AML-193 (cell line): ENCODE measurements at places on chromosomes 16 and 17.

DNA sequence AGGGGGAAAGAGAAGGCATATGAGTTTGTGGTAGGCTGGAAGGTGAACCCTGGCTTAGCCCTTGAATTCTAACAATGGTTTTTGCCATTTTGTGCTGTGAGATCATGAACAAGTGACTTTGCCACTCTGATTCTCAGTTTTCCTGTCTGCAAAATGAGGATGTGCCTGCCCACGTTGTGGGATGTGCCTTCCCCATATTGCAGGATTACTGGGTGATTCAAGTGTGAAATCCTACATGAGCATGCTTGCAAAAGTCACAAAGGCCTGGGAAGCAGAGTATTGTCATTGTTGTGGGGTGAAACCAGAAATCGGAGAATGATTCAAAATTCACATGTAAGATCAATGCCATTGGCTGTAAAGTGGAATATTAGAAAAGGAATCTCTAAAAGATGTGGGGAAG lies 28.6 kb upstream of the TVP23A start:
- DNase-seq, result no peak

GRCh38 chr17:77374170-77374936 lies 233.6 kb downstream of the SEC14L1 start:
- DNase-seq, result peak; percentile 92

DNA sequence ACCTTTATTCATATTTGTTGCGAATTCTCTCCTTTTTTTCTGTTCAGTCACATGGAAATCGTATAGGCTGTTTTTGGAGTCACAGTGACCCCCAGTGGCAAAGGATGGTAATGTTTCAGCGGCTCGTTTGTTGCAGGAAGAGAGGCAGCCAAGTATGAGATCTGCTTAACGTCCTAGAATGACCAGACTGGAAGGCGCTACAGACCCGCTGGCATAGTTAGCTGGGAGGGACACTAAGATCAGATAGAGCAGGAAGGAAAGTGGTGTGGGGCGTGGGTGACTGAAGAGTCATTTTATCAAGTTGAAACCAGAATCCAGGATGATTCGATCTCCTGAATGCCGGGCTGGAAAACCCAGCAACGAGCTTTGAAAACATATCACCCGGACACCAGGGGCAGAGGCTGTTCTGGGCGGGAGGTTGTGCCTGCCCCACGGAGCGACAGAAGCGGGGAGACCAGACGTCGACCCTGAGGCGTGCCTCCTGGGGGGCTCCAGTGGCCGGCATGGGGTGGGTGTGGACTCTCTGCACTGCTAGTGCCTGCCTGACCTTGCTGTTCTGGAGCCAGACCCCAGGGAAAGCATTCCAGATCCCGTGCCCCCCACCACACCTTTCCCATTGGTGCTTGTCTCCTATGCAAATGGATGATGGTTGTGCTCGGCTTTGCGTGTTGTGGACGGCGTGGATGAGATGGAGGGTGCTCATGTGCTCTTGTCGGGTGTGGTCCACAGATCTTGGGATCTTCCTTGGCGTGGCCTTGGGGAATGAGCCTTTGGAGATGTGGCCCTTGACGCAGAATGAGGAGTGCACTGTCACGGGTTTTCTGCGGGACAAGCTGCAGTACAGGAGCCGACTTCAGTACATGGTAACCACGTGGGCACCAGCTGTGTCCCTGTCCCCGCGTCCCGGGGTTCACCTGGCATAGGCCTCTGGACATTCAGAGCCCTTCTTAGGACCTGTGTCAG lies 7.7 kb downstream of the IL34 start:
- DNase-seq, result peak; percentile 61

DNA sequence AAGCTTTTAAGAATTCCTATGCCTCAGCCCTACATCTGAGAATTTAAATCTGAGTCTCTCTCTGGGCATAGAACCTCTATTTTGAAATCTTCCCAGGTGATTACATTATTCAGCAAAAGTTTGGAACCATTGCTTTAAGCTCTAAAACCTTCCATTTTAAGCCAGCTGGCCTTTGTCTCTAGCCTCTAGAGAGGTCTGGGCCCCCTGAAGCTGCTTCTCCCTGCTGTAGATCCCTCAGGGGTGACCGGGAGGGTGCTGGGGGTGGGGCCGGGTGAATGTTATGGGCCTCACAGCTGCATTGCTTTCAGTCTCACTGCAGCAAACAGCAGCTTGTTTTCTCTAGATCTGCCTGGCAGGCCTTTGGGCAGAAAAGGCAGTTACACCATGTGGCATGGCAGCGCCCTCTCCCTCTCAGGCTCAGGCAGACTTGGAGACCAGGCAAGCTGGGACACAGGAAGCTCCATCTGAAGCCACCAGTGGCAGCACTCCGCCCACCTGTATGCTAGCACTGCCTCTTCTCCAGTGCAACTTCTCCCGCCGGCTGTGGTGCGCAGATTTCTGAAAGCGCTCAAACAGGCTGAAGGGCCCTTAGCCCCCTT lies 66.3 kb downstream of the MPRIP start:
- DNase-seq, result no peak

GRCh38 chr17:7045492-7046126 lies 1.7 kb upstream of the SLC16A11 start:
- peak; percentile 34 for DNase-seq

- no peak for DNase-seq
Measured at GRCh38 chr16:48292452-48292851, 45.1 kb upstream of the ABCC11 start.

DNA sequence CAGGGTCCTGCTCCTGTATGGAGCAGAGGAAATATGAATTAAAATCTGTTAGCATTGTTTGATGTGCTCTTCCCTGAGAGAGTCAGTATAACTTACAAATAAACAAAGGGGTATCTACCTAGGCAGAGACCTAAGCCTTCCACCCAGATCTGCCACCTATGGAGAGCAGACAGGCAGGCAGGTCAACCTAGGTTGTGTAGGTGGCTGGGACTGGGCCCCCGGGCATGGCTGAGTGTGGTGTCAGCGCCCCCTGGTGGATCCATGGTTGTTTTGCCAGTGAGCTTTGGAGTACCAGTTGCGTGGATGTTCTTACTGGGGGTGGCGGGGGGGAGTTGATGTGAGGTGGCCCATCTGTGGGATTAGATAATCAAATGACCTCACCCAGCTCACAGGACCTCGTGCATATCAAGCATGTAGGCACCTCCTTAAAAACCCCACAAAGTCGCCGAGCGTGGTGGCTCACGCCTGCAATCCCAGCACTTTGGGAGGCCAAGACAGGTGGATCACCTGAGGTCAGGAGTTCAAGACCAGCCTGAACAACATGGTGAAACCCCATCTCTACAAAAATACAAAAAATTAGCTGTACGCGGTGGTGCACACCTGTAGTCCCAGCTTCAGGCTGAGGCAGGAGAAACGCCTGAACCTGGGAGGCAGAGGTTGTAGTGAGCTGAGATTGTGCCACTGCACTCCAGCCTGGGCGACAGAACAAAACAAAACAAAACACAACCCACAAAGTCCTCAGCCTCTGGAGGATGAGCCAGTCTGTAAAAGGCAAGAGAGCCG lies 17.6 kb downstream of the DUS2 start:
- DNase-seq, result peak; percentile 62

GRCh38 chr17:65473363-65473762 lies 88.1 kb downstream of the AXIN2 start:
- no peak for DNase-seq

DNA sequence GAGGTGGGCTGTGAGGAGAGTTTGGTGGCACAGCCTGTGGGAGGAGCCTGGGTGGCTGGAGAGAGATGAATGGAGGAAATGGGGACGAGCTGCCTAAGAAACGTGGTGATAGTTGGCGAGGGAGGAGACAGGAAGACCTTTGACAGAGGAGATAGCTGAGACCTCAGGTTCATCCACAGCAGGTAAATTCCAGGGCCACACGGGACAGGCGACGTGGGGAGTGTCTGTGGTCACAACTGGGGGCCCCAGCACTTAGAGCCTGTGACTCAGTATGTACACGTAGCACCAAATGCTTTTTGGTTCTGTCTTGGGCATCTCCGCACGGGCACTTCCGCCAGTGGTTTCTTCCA lies 7.7 kb downstream of the MINK1 start:
- DNase-seq, result no peak

DNA sequence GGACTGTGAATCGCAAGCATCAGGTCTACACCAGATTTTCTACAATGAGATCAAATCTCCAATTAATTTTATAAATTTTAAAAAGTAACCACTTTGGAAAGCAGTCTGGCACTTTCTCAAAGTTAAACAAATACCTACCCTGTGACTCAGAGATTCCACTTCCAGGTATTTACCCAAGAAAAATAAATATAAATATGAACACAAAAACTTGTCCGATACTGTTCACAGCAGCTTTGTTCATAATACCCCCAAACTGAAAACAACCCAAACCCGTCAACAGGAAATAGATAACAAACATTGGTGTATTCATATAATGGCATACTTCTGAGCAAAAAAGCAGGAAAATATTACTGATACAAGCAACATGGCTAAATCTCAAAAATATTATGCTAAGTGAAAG lies 12.1 kb downstream of the ZDHHC7 start:
- DNase-seq, result no peak

GRCh38 chr17:73232587-73233373 lies 28.9 kb downstream of the CPSF4L start:
- DNase-seq, result peak; percentile 48

DNA sequence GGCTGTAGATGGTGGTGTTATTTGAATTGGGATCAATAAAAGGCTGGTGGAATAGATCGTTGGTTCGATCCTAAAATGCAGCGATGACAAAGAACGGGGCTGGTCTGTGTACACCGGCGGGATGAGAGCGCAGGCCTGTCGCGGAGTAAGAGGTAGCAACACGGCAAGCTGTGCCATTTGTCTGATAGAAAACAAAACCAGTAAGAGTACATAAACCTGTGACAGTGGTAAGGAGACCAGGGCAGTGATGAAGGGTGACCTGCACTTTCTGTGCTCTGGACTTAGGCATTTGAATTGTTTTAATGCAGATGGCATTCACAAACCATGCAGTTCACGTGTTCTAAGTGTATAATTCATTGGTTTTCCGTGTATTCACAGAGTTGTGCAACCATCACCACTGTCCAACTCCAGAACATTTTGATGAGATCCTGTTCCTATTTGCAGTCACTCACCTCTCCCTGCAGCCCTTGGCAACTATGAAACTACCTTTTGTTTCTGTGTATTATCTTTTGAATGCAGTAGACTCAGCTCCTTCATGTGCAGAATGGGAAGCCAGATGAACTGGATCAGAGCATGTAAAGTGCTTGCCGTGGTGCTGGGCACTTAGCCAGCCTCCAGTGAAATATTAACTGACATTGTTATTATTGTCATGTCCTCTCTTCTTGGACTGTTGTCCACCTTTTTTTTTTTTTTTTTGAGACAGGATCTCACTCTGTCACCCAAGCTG lies 286.1 kb downstream of the SNX29 start:
- no peak for DNase-seq

DNA sequence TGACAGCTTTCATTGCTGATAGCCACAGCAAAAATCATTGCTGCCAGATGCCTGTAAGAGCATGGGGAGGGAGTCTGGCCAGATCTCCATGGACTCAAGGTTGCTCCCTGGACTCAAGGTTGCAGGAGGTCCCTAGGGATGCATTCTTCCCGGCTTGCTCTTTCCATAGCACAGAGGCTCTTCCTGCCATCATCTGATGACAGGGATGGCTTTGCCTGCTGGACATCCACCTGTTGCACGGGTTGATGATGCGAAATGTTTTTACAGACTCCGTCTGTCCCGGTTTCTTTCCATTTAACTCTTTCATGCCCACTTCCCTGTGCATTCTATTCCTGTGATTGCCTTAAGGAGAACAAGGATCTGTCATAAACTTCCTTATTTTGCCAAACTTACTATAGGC lies 115.6 kb upstream of the HSBP1 start:
- no peak for DNase-seq

DNA sequence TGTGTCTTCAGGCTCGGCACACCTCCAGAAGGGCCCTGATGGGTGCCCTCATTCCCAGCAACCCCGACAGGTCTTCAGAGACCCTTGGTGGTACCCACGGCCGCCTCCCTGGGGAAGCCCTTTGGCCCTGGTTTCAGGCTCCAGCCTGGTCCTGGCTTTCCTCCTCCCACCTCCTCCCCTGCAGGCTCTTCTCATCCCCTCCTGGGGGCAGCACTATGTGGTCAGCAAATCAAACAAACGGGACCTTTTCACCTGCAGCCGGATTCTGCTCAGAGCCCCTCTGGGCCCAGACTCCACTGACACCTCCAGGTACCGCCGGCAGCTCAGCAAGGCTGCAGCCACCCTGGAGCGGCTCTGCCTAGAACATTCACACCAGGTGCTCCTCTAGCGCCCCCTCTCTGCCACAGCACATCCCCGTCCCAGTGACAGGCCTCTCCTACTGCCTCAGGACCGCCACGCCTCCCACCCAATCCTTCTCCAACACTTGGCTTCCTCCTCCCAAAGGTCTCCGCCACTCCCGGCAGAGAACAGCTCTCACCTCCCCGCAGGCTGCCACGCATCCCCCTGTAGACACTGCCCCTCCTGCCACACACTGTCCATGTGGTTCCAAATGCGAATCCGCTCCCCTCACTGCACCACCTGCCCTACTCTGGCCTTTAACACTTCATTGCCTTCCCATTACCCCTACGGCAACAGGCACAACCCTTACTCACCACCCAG lies 12.0 kb downstream of the CORO7 start:
- peak; percentile 23 for DNase-seq

DNA sequence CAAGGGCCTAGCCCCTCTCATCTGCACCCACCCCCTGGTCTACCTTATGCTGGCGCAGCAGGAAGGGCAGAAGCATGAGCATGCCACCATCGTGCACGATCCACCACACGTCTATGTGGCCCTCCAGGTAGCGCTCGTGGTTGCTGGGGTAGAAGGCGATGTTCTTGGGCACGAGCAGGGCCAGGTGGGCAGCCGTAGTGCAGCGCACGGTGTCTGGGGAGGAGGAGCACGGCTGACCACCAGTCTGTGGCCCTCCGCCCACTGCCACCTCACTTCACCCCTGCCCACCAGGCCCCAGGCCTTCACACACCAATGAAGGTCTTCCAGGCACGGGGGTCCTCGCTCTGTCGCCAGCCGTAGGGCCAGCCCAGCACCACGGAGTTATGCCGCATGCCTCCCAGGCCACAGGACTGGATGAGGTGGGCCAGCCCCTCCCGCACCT lies 2.2 kb upstream of the LCAT start:
- no peak for DNase-seq

- no peak for DNase-seq
Measured at GRCh38 chr17:61144137-61144536, 255.5 kb upstream of the TBX2 start.

DNA sequence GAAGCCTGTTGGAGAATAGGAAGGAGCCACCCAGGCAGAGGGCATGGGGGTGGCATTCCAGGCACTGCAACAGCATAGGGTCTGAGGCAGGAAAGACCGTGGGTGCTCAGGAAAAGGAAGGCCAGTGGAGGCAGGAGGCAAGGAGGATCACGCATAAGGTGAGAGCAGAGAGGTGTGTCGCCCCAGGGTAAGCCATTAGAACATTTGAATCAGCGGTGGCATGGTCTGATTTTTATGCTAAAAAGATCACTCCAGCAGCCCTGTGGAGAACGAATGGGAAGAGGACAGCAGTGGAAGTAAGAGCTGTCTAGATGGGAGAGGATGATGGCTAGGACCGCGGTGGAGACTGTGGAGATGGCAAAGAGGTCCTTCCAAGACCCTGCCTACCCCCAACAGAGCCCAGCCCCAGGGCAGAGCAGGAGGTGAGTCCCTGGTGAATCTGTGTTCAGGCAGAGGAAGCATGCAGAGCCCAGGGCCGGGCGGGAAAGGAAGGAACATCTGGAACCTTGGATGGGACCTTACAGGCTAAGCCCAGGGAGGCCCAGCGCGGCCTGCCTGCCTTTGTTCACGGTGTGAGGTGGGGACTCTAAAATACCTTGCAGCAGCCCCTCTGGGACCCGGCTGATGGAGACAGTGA lies 7.8 kb downstream of the LPO start:
- no peak for DNase-seq
